C1 segment of cervical spinal cord (tissue), 14 donors: ENCODE measurements at places on chromosomes 5 and 9.

- DNase-seq = no peak
These were observed 33.3 kb upstream of the FAT2 start for GRCh38 chr5:151624476-151624875.

GRCh38 chr5:159416438-159416837 lies 86.2 kb upstream of the IL12B start:
- no peak for DNase-seq

GRCh38 chr5:135013947-135014570 lies 20.0 kb downstream of the PITX1 start:
- DNase-seq = no peak

GRCh38 chr5:116135344-116135743 lies 50.5 kb downstream of the COMMD10 start:
- no peak for DNase-seq

GRCh38 chr5:7320701-7321301 lies 75.1 kb upstream of the ADCY2 start:
- DNase-seq = no peak

DNA sequence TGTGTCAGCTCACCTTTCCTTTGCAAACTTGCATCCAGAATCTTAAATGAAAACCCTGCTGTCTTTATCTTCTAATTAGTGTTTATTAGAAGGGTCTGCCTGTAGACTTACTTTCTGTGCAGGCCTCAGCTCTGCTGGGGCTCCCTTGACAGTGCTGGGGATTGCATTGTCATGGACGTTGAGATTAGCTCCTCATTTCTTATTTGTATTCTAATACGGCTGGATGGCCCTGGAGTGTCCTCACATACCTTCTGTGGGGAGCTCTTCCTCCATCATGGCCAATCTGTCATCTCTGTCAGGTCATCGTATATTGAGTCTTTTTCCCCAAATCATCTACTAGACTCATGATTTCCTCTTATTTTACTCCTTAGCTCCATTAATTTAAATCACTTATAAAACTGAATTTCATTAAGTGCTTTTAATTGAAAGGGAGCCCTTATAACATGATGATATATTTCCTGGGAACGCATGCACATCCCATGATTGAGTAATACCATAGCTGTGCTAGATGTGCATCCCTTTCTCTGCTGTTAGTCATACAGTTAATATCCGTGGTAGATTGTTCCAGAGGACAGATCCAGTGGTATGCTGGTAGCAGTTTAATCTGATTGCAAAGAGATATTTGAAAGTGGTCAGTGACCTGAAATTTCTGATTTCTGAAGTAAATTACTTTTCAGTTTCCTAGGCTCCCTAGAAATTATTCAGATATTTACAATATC lies 61.6 kb downstream of the ICE1 start:
- no peak for DNase-seq

DNA sequence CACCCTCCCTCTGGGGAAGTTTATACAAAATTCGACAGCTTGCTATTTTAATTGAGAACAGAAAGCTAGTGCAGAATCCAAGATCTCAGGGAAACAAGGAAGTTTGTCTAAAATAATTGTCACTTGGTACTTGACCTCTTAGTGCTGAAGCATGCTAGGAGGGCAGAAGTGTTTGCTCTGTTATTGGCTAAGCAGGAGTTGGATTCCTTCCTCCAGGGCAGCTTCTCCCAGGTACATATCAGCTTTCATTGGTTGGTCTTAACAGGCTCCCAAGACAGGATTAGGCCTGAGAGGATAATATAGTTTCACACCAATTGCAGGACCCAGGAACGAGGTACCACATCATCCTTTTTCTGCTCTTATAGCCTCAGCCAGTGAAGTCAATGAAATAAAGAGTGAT lies 432.8 kb downstream of the IRX1 start:
- DNase-seq = no peak

DNA sequence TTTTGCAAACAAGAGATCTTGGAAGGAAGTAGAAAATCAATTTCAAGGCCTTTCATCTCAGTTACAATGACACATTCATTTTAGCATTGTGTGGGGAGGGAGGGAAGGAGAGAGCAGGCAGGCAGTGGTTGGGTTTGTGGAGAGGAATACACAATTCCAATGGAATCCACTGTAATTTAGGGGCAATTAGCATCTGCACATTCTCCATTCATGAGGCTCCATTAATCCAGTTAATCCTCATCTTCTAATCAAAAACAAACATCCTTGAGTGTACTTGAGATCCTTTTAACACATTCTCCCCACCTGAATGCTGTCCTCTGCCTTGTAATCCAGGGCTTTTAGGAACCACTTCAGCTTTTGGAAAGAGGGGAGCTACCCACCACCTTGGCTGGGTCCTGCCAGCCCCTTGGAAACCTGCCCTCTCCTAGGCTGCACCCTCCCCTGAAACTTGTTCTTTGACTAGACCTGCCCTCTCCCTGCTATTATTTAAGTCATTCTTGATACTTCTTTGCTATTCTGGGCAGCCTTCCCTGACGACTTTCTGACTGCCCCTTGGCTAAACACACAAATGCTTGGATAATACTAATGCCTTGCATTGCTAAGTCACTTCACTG lies 271.2 kb downstream of the SLIT3 start:
- no peak for DNase-seq

DNA sequence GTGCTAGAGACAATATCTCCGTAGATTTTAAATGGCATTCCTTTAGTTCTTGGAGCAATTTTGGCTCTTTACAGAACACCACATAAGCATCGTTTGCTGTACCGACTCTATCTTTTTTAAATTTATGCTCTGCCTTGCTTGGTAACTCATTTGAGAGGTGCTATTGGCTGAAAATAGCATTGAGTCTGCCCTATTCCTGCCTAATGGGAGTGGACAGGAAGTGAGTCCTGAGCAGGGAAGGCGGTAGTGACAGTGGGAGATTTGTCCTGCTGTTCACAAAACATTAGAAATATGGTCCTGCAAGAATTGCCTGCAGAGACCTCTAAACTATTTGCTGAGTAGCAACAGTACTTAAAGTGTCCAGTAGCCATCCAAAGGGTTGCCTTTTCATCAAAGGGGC lies 115.2 kb upstream of the IFNE start:
- DNase-seq = no peak

DNA sequence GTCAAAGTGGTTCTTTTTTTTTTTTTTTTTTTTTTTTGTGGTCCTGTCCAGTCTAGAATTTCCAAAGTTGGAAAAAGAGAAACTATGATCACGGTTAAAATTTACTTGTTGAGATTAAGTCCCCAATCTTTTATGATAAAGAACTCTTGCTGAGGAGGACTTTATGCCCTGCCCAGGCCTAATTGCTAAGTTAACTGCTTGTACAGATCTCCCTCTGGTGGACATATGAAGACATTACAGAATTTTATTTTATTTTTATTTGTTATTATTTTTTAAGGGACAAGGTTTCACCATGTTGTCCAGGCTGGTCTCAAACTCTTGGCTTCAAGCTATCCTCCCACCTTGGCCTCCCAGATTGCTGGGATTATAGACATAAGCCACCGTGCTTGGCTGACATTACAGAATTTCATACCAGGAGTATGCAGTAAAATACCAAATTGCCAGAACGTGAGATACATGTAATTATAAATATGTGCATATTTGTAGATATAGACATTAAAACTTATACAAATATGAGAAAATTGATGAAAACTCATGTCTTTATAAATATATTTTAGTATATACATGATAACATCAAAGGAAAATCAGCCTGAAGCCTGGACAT lies 91.2 kb downstream of the RFK start:
- DNase-seq = no peak

DNA sequence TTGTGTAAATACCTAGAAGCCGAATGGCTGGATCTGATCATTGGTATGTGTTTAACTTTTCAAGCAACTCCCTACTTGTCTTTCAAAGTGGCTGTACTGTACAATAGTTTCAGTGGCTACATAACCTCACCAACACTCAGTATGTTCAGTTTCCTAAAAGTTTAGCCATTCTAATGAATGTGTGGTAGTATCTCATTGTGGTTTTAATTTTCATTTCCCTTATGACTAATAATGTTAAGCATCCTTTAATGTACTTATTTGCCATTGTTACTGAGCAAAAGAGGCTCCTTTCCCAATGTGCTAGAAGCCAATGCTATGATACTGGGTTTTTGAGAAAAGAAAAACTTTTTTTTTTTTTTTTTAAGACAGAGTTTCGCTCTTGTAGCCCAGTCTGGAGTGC lies 27.8 kb upstream of the ALDOB start:
- no peak for DNase-seq

DNA sequence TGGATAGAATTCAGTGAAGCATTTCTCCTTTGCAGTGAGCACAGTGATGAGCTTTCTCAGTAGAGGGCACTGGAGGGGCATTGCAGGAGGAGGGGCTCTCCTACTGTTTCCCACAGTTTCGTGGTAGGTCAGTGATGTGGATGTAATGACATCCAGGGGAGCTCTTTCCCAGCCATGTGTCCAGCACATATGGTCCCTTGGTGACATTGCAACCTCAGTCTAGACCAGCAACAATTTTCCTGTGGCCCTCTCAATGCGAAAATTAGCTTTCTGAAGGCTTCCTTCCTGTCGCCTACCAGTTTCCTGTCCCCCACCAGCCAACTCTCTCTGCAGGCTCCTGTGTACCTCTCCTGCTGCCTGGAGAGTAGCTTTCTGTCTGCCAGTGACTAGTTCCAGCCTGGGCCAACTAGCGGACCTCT lies 6.9 kb upstream of the PDCL start:
- no peak for DNase-seq

GRCh38 chr9:69674716-69675438 lies 2.7 kb upstream of the APBA1 start:
- no peak for DNase-seq

- DNase-seq = no peak
These were observed 17.5 kb upstream of the TEX10 start for GRCh38 chr9:100370064-100370723.
